ENCODE measurements at places on chromosomes 16 and 17. TPM values are rescaled to one million over a fixed set of nuclear protein-coding genes. Genes with fewer than 3 reads are reported as not detected.

GRCh38 chr17:31807846-31808245, 51.2 kb downstream of the COPRS start:
- peaks cover 7% of the 10 kb centered on the region for H3K27me3 ChIP-seq
- H3K27ac ChIP-seq = no peak overlapping the region
- no peaks in the 10 kb centered on the region for H3K36me3 ChIP-seq
- H3K4me1 ChIP-seq = no peaks in the 10 kb centered on the region

GRCh38 chr17:71334048-71334751, 786.6 kb upstream of the SOX9 start:
- no peak overlapping the region for H3K4me3 ChIP-seq
- H3K36me3 ChIP-seq = no peaks in the 10 kb centered on the region
- H3K4me1 ChIP-seq = no peaks in the 10 kb centered on the region
- H3K27me3 ChIP-seq = no peaks in the 10 kb centered on the region

GRCh38 chr17:16920628-16921020, 51.3 kb downstream of the TNFRSF13B start:
- H3K27ac ChIP-seq = no peak overlapping the region
- H3K4me1 ChIP-seq = no peaks in the 10 kb centered on the region
- H3K4me3 ChIP-seq = no peak overlapping the region

- peaks cover 3% of the 10 kb centered on the region for H3K36me3 ChIP-seq
- peak overlapping the region; percentile 72 for H3K4me3 ChIP-seq
- peak overlapping the region; percentile 96 for H3K27ac ChIP-seq
- peaks cover 57% of the 10 kb centered on the region for H3K4me1 ChIP-seq
- no peaks in the 10 kb centered on the region for H3K27me3 ChIP-seq
These were observed 3.9 kb upstream of the SLC12A3 start for GRCh38 chr16:56861092-56861610.

GRCh38 chr17:41496803-41497484, 7.2 kb upstream of the KRT36 start:
- no peaks in the 10 kb centered on the region for H3K27me3 ChIP-seq
- peak overlapping the region; percentile 33 for H3K4me3 ChIP-seq
- H3K4me1 ChIP-seq = peaks cover 14% of the 10 kb centered on the region
- peak overlapping the region; percentile 68 for H3K27ac ChIP-seq

GRCh38 chr16:50560903-50561863, 13.0 kb downstream of the NKD1 start:
- peaks cover 2% of the 10 kb centered on the region for H3K4me1 ChIP-seq
- H3K27ac ChIP-seq = no peak overlapping the region

GRCh38 chr17:40303009-40303657, 5.8 kb upstream of the RARA start:
- H3K27ac ChIP-seq = peak overlapping the region; percentile 1
- H3K27me3 ChIP-seq = no peaks in the 10 kb centered on the region
- peaks cover 27% of the 10 kb centered on the region for H3K36me3 ChIP-seq
- H3K4me1 ChIP-seq = peaks cover 22% of the 10 kb centered on the region
- H3K4me3 ChIP-seq = no peak overlapping the region

GRCh38 chr17:47813512-47814031, 8.0 kb downstream of the OSBPL7 start:
- H3K4me1 ChIP-seq = peaks cover 1% of the 10 kb centered on the region
- no peak for DNase-seq
- peaks cover 14% of the 10 kb centered on the region for H3K36me3 ChIP-seq
- no peak overlapping the region for H3K4me3 ChIP-seq
- no peak overlapping the region for H3K27ac ChIP-seq
- H3K27me3 ChIP-seq = no peaks in the 10 kb centered on the region

DNA sequence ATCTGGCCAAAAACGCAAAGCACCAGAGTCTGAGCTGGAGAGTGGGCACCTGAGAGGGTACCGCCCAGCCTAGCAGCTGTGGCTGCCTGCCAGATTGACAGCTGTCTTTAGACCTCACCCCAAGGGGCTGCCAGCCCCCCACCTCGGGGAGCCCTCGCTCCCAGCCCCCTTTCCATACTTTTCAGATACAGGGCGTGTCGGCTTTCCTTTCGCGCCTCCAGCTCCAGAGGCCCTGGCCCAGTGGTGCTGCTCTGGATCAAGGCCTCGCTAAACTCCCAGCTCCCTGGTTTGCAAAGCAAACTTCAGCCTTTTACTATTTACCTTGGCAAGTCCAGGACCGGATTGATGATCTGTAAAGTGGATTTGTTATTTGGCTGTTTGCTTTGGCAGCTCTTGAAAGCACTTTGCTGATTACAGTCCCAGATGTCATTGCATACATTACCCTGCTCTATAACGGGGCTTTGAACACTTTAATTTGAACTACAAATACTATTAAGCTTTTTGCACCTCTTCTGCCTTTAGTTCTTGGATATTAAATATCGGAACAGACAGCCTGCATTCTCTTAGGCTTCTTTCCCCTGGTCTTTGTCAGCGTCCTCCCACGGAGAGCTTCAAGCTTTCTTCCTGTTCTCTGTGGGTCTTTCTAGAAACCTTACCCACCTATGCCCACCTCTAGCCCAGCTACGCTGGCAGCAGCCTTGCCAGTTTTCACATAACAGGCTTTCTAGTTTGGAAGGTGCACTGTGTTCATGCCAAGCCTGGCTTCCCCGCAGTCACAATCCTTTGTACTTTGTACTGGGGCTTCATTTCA, 63.6 kb upstream of the TBX2 start:
- H3K4me3 ChIP-seq = no peak overlapping the region
- H3K4me1 ChIP-seq = peaks cover 1% of the 10 kb centered on the region
- no peak overlapping the region for H3K27ac ChIP-seq
- no peak for DNase-seq
- no peaks in the 10 kb centered on the region for H3K36me3 ChIP-seq

DNA sequence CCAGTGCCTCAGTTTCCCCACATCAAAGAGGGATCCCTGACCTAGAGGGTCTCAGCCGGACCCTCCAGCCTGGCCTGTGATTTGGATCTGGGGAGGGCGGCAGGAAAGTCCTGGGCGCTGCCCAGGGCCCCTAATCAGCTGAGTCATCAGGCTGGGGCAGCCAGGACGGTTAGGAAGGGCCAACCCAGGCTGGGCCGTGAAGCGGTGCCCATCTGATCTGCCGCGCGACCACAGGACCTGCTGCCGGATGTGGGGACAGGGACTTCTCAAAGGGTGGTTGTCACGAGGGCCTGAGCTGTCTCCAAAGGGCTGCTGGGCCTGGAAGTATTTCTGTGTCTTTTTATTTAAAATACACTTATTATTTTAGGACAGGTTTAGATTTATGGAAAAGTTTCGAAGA, 4.4 kb downstream of the TPSAB1 start:
- DNase-seq = no peak
- H3K27ac ChIP-seq = no peak overlapping the region
- H3K36me3 ChIP-seq = no peaks in the 10 kb centered on the region
- no peaks in the 10 kb centered on the region for H3K4me1 ChIP-seq

- H3K36me3 ChIP-seq = no peaks in the 10 kb centered on the region
- no peak for DNase-seq
These were observed 237.6 kb downstream of the SOX9 start for GRCh38 chr17:72358465-72358864.

DNA sequence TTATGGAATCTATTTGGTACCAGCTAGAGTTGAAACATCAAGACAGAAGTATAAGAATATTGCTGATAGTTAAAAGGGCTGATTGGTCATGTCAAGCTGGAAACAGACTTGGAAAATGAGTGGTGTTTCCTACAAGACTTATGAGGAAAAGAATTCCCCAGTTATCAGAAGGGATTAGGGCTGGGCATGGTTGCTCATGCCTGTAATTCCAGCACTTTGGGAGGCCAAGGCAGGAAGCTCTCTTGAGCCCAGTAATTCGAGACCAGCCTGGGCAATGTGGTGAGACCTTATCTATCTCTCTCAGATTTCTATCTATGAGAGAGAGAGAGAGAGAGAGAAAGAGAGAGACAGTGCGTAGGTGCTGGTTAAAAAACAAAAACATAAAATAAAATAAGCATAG, 139.5 kb upstream of the PMFBP1 start:
- H3K4me1 ChIP-seq = peaks cover 5% of the 10 kb centered on the region
- H3K27me3 ChIP-seq = peaks cover 7% of the 10 kb centered on the region

GRCh38 chr17:72906306-72906705, 186.2 kb downstream of the SLC39A11 start:
- no peak for DNase-seq
- H3K36me3 ChIP-seq = no peaks in the 10 kb centered on the region
- H3K4me3 ChIP-seq = no peak overlapping the region
- no peaks in the 10 kb centered on the region for H3K4me1 ChIP-seq

DNA sequence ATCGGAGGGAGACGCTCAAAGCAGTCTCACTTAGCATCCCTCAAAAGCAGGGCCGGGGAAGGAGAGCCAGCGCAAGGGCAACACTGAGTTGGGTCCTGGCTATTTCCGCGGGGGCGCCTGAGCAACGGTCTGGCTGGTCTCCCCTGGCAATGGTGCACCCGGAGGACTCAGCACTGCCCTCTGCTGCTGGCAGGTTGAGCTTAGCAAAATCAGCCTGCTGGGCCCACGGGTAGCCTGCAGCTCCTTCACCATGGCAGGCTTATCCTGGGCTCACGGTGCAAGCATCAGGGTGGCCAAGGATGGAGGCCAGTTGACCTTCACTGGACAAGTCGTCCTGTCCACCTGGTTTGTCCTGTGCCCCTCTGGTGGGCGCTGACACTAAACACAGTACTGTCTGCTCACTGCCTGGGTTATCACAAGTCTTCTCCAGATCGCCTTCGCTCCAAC, 14.4 kb upstream of the ALDH3A1 start:
- H3K27me3 ChIP-seq = peaks cover 7% of the 10 kb centered on the region
- no peaks in the 10 kb centered on the region for H3K36me3 ChIP-seq
- no peak overlapping the region for H3K4me3 ChIP-seq
- H3K4me1 ChIP-seq = peaks cover 4% of the 10 kb centered on the region

DNA sequence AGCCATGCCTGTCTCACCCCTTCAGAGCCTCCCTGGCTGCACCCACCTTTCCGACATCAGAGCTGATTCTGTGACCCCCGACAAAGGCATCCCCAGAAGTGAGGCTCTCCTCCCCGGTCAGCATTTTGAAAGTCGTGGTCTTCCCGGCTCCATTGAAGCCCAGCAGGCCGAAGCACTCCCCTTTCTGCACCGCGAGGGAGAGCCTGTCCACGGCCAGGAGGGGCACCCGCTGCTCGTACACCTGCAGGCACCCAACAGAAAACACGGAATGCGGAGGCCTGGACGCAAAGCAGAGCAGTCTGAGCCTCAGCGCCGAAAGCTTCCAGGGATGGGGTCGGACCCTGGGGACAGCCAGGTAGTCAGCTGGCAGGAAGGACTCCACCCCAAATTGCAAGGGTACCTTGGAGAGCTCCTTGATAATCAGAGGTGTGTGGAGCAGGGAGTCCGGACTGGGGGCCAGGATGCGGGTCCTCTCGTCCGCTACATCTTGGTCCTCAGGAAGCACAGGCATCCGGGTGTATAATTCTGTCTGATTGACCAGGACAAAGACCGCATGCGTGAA, 13.1 kb upstream of the RNPS1 start:
- H3K27ac ChIP-seq = no peak overlapping the region
- no peaks in the 10 kb centered on the region for H3K36me3 ChIP-seq
- H3K4me1 ChIP-seq = no peaks in the 10 kb centered on the region

DNA sequence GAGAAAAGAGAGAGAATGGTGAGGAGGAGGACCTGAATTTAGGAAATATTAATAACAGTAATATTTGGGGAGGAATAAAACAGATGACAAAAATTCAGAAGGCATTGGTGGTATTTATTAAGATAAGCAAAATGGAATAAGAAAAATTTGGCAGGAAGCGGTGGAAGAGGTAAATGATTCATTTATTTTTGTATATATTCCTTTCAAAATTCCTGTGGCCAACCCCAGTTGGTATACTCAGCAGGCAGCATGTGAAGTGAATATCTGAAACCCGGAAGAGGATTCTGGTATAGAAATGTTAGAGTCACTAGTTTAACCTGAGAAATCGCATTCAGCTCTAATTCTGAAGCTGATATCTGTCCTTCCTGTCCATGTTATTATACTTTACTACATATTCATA, 792.0 kb downstream of the KCNJ2 start:
- H3K4me1 ChIP-seq = no peaks in the 10 kb centered on the region
- no peaks in the 10 kb centered on the region for H3K36me3 ChIP-seq
- no peaks in the 10 kb centered on the region for H3K27me3 ChIP-seq

DNA sequence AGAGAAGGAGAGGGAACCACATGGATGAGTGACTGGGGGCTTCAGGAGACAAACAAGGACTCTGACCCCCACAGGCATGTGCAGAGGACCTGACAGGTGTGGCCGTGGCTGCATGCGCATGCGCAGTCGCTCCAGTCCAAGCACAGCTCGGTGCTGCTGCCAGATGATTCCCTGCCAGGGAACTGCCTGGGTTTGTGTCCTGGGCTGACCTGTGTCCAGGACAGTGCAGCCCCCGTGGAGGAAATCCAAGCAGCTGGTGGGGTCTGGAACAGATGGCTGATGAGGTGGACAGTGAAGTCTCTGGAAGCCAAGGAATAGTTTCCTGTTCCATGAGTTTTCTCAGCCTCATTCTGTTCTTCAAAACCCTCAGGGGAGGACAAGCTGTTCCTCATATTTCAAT, 27.3 kb downstream of the LASP1 start:
- peak overlapping the region; percentile 91 for H3K27ac ChIP-seq
- DNase-seq = no peak
- H3K36me3 ChIP-seq = peaks cover 29% of the 10 kb centered on the region
- H3K27me3 ChIP-seq = no peaks in the 10 kb centered on the region

GRCh38 chr16:57341062-57341440, 17.5 kb upstream of the CCL22 start:
- DNase-seq = no peak
- H3K36me3 ChIP-seq = no peaks in the 10 kb centered on the region
- peaks cover 31% of the 10 kb centered on the region for H3K27me3 ChIP-seq
- H3K4me3 ChIP-seq = no peak overlapping the region

GRCh38 chr16:31265329-31266245, 5.8 kb downstream of the ITGAM start:
- peaks cover 26% of the 10 kb centered on the region for H3K4me1 ChIP-seq
- H3K27ac ChIP-seq = peak overlapping the region; percentile 62
- peak overlapping the region; percentile 20 for H3K4me3 ChIP-seq
- peak; percentile 45 for DNase-seq

- no peak for DNase-seq
- H3K27me3 ChIP-seq = peaks cover 34% of the 10 kb centered on the region
- peaks cover 11% of the 10 kb centered on the region for H3K4me1 ChIP-seq
- H3K27ac ChIP-seq = peak overlapping the region; percentile 40
- no peaks in the 10 kb centered on the region for H3K36me3 ChIP-seq
These were observed 5.4 kb upstream of the HAP1 start for GRCh38 chr17:41739661-41740352.

EXOC7 gene
- total RNA-seq = 163 TPM

HSD11B2 gene
- total RNA-seq = not detected

BCL6B gene
- total RNA-seq = 0.36 TPM

UTS2R gene
- total RNA-seq = not detected

PRR11 gene
- total RNA-seq = 58.1 TPM

DYNLRB2 gene
- total RNA-seq = not detected

PTGES3L gene
- 0.39 TPM for total RNA-seq

PRKCB gene
- total RNA-seq = 120 TPM

KRT40 gene
- not detected for total RNA-seq

TBC1D3C gene
- total RNA-seq = 5.0 TPM

All from activated naive CD8-positive, alpha-beta T cell treated with anti-CD3 and anti-CD28 coated beads, Interleukin-2, amount 10 ng/mL, durations not matched to agents 7 days and 5 days (primary cell).